ENCODE measurements at places on chromosomes 5 and 9.

DNA sequence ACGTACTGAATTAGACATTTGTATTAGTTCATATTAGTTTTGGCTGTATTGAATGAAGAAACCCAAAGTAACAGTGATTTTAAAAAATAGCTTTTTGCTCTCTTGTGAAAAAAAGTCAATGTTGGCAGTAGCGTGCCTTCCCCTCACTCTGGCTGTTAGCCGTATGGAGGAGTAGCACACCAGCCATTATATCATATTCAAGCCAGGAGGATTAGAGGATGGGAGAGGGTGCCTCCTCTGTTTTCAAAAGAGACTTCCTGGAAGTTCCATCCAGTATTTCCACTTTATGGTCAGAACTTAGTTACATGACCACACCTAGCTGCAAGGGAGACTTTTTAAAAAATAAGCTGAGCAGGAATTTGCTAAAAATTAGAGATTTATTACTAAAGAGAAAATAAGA lies 41.2 kb downstream of the GPR21 start:
- DNase-seq: no peak

DNA sequence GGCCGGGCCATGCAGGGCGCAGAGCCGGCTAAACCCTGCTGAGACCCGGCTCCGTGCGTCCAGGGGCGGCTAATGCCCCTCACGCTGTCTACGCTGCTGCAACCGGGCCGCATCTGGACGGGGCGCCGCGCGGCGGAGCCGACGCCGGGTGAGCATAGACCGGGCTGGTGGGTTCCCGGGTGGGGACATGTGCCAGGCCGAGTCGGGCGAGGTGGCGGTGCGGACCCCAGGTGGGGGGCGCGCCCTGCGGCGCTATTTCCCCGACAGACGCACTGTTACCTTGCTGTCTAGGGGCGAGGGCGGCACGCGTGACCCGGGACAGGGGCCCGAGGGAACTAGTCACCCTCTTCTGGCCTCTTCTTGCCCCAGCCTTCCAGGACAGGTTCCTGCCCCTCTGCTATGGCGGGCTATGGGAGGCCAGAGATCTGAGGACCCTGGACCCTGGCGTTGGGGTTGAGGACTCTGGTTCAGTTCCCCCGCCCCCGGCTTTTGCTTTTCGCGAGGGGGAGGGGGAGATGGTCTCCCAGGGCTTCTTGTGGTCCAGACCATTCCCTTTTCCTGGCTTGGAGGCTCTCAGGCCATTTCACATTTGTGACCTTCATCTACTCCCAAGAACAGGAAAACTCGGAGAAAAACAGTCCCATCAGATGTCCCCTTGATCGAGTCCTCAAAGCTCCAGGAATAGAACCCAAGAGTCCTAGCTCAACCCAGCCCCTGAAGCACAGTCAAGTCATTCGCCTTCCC lies 536 bp downstream of the SLC27A4 start:
- DNase-seq: no peak

DNA sequence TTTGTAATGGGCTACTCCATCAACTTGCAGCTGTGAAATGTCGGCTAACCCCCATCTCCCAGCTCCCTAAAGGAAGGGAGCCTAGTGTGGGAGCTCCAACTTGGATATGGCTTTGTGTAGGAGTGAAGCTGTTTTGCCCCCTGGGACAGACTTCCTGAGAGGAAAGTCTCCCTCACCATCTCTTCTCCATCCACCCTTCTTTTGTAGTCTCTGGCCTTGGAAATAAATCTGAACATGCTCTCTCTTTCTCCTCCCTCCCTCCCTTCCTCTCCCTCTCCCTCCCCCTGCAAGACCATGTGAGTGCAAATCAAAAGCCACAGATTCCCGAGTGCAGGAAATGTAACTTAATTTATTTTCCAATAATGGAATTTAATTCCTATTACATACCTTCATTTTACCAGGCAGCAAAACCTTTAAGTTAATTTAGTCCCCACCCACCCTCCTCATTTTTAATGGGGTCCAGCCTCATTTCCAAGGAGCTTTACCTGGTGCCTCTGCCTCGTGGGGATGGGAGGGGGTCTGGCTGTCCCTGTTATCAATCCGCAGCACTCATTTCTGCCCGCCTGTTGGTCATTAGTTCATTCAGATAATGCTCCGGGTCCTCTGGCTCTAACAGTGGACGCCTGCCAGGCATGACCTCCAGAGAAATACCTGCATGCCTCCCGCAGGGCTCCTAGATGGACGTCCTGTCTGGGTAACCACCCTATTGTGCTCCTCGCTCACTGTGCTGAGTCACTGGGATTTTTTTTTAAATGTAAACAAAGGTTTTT lies 122.9 kb upstream of the TAF11L2 start:
- DNase-seq: no peak

- no peak for DNase-seq
Measured at GRCh38 chr9:123601828-123602227, 245.8 kb downstream of the CRB2 start.

GRCh38 chr9:4837261-4838188 lies 44.8 kb downstream of the RCL1 start:
- no peak for DNase-seq

GRCh38 chr5:143002459-143003327 lies 232.5 kb downstream of the ARHGAP26 start:
- DNase-seq: peak; percentile 4

GRCh38 chr5:65244031-65244430 lies 237.7 kb downstream of the ADAMTS6 start:
- no peak for DNase-seq

- no peak for DNase-seq
Measured at GRCh38 chr5:2259494-2260107, 376.9 kb upstream of the IRX4 start.

DNA sequence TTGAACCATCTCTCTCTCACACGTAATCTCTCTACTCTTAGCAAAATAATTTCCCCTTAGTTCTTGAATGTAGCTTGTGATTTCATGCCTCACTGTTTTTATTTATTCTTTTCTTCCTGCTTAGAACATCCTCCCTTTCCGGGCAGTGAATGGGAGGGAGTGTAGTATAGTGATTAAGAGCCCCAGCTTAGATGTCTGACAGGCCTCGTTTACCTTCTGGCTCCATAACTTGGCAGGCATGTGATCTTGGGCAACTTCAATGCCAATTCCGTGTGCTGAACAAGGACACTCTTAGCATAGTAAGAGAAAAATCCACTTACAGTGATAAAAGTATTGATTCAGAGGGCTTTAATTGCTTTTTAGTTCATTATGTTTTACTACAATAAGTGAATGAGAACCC lies 96.3 kb upstream of the TNPO1 start:
- no peak for DNase-seq

DNA sequence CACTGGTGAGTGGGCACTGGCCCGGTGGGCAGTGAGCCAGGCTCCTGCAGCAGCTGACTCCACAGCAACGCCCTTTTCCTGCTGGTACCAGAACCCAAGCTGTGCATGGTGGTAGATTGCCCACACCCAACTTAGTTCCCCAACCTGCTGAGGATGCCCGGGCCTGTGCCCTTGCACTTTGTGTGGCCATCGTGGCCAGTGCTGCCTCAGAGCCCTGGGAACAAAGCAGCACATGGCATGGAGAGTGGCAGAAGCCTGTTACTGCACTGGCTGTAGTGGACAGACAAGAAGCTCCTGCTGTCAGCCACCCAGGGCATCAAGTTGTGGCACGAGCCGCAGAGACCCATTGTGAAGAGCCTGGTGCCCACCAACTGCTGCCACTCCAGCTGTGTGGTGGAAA lies 612.9 kb downstream of the DNAH5 start:
- DNase-seq: no peak
